ENCODE measurements at places on chromosomes 7 and 10.

DNA sequence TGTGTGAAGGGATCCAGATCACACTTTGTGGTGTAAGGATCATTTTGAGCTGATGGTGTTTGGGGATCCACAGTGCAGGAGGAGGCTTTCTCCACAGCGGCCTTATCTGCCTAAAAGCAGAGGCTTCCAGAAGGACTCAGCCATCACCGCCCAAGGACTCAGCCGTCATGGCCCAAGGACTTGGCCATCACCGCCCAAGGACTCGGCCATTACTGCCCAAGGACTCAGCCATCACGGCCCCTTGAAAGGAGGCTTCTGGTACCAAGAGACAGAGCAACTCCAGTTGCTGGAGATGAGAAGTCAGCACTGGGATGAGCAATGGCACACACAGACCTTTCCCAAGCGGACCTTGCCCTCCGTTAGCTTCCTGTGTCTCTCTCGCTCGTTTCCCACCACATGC is 6.0 kb upstream of the CFAP46 start:
- no peak for DNase-seq

GRCh38 chr7:156309016-156309620 is 331.5 kb upstream of the RNF32 start:
- DNase-seq = no peak

GRCh38 chr7:132257253-132257652 is 319.0 kb downstream of the PLXNA4 start:
- DNase-seq = no peak

DNA sequence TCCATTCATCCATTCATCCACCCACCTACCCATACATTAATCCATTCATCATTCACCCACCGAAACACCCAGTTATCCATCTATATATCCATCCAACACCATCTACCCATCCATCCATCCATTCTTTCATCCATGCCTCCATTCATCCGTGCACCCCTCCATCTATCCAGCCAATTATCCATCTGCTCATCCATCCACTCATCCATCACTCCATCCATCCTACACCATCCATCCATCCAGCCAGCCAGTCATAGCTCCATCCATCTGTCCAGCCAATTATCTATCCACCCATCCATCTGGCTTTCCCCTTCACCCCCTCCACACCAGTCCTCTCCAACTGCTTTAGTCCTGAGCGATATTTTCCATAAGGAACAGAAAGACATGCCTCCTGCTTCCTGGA is 7.5 kb upstream of the CXCL12 start:
- DNase-seq = no peak

DNA sequence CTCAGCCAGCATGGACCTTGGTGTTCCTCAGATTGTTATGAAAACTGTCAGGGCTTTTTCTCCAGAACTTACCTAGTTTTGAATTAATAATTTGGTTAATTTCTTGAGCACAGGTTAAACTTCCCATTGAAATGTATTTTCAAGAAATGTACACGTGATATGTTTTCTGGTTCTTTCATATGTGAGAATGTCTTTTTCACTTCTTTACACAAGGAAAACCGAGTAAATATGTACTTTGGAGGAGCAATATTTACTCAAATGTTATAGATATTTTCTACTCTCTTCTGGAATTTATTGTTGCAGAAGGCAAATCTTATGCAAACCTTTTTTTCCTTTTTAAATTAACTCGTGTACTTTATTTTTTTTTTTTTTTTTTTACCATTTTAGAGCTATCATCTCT is 134.3 kb downstream of the AHR start:
- no peak for DNase-seq

- no peak for DNase-seq
Measured at GRCh38 chr7:12485845-12486244, 82.2 kb upstream of the VWDE start.

All from fibroblast of villous mesenchyme (primary cell).